ENCODE measurements at places on chromosomes 4 and X.

GRCh38 chr4:83329521-83330110 lies 5.0 kb downstream of the HPSE start:
- peak; percentile 33 for DNase-seq

GRCh38 chr4:13492747-13493146 lies 8.6 kb upstream of the RAB28 start:
- no peak for DNase-seq

GRCh38 chr4:139419388-139419914 lies 34.5 kb upstream of the RAB33B start:
- DNase-seq: peak; percentile 52

DNA sequence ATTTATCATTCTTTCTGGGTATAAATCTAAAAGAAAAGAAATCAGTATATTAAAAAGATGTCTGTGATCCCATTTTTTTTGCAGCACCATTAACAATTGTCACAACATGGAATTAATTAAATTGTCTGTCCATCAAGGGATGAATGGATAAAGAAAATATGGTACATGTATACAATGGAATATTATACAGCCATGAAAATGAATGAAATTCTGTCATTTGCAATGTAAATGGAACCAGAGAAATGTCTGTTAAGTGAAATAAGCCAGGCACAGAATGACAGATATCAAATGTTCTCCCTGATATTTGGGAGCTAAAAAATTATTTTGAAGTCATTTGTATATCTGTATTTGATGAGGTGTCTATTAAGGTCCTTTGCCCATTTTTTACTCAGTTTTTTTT lies 77.1 kb upstream of the NDST4 start:
- DNase-seq: no peak

DNA sequence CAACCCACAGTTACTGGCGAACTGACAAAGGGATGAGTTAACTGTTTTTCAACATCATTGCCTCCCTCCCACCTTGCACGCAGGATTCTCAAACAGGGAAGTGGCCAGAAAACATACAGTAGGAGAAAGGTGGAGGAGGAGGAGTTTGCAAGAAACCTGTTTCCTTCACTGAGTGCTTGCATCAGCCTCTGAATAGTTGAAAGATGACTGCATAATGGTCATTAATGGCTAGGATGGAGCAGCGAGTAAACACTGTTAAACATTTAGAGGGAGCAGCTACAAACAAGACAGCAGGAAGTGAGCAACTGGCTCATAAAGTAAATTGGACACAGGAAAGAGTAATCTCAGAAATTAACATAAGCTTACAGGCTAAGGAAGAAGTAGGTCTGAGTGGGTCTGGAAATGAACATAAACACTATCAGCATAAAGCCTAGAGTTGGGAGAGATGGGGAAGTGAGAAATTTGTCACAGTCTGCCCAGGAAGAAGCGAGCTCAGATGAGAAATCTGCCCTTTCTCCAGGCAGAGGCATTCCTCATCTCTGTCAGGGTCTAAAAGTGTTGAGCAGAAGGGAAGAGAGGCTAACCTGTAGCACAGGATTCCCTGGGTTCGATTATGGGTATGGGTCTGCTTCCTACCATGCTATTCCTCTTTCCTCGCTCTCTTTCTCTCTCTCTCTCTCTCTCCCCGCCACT lies 38.6 kb downstream of the TRPC5OS start:
- DNase-seq: no peak

GRCh38 chr4:53322696-53323095 lies 43.2 kb downstream of the SCFD2 start:
- no peak for DNase-seq

GRCh38 chr4:135244056-135244455 lies 1042.5 kb upstream of the PABPC4L start:
- no peak for DNase-seq

DNA sequence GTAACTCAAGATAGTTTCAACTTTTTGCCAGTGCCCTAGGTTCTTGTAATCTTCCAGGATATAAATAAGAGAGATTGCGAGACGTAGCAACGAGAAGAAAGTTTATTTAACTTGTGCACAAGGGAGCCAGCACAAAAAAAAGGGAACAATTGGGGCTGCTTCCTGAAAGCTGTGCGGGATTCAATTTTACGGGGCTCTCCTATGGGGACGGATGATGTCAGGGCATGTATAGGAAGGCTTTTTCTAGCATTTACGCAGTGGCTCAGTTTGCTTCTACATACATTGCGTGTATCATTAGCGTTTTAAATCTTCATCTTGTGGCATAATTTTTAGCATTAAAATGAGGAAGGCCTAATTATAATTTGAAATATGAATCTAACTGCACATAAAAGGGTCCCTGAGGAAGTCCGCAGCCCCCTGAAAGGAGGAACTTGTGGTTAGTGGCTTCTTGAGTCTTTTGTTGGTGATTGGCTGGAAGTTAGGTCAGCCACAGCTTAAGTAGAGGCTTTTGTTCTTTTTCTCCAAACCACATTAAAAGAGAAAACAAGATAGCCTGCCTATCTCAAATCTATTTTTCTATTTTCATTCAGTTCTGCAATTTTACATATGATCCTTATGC lies 668.2 kb upstream of the NDST4 start:
- DNase-seq: no peak

DNA sequence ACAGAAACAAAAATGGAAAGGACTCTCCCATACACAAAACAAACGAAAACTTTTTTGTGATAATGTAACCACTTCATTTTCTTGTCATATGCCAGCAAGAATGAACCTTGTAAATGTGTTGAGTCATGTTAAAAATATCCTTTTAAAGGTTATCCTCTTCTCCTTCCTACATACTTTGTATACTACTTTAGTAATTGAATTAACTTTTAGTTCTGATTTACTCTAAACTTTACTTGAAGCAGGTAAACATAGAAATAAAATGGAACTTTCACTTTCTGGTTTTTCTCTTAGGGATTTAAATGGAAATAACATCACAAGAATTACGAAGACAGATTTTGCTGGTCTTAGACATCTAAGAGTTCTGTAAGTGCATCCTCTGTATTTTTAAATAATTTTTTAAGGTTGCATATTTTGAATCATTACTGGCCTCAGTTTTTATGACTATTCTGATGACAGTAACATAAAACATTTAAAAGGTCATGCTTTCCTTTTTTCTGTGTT lies 4.7 kb downstream of the SLIT2 start:
- no peak for DNase-seq

DNA sequence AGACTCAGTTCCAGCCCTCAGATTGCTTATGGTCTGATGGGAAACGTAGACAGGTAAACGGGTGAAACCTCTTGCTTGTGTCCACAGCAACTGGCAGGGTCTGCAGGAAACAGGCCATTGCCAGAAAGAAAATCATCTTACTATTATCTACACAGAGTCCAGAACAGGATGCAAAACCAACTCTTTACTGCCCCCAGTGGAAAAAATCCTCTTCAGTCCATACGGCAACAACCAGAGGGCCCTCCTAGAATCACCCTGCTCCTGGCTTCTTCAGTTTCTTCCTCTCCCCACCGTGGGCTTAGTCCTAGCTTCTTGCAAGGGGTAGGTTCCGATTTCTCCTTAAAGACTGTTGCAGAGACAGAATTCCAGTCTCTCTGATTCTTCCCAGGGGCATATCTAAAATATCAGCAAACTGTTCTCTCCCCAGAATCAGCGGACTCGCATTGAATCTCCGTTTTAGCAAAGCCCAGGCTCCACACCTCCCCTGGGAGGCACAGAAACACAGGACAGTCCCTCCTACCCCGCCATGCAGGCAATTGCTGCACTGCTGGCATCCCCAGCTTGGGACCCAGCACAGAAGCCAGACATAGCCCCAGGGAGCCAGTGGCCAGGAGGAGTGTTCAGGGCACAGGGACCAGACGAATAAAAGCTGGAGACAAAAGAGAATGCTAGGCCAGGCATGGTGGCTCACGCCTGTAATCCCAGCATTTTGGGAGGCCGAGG lies 41.0 kb upstream of the SH3RF1 start:
- DNase-seq: peak; percentile 45

DNA sequence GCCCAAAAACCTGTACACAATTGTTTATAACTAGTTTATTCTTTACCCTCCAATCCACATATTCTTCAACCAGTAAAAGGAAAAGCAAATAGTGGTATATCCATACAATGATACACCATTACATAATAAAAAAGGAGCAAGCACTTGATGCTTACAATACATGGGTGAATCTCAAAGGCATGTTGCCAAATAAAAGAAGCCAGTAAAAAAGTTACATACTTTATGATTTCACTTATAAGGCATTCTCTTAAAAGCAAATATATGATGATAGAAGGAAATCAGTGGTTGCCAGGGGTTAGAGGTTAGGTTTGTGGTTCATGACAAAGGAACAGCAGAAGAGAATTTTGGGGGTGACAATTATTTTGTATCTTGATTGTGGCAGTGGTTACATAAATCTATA lies 896.1 kb upstream of the LCORL start:
- DNase-seq: no peak

- no peak for DNase-seq
Measured at GRCh38 chrX:41273638-41274037, 60.3 kb upstream of the DDX3X start.

DNA sequence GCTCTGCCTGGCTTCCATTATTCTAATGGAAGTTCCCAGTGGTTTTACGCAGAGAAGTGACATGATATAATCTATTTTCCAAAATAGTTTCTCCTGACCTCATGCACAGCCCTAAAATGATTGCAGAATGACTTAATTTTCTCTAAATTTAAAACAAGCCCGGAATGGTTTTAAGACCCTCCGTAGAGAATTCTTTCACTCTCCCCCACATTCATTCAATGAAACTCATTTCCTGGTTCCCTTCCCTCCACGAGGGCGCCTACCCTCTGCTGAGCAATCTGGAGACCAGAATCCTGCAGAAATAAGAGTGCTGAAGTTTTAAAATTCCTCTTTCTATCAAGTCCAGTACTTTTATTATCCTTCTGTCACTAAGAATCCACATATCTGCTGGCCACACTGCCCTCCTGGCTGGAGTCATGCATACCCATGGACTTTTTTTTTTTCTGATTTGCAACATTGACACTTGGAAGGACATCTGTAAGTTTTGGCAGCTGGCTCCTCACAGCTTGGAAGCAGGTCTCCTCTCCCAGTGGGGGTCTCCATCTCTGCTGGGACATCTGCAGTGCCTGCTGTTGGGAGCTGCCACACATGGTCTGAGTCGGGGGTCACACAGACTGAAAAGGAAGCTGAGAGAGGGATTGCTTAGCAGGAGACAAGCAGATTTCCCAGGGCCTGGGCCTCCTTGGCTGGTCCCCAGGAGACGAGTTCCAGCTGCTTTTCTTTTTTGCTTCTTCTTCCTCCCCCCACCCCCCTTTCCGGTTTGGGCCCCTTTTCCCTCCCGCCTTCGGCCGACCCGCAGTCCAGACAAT lies 86.1 kb downstream of the SOWAHB start:
- DNase-seq: no peak

DNA sequence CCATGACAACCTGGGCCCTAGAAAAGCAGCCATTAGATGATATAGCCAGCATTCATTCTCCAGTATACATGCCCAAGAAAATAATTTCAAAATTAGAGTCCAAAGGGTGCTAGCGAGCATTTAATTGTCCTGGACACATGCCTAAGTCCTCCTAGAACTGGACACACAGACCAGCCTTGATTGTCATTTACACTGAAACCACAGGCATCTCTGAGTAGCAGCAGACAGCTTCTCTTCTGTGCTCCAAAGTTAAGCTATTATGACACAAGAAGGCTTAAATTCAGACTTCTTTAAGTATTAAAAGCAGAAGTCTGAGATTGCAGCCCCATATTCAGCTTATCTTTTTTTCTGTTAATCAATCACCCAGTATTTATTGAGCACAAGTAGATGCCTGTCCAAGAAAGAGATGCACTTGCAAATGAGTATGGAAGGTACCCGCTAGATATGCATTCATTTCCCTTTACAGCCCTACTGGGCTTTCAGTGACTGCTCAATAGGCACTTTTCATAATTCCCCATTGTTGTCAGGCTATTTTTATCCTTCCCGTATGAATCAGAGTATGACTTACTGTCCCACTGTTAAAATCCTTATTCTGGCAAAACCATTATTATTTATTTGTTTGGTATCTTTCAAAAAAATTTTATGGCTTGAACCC lies 374.1 kb downstream of the FBXW7 start:
- DNase-seq: peak; percentile 5

DNA sequence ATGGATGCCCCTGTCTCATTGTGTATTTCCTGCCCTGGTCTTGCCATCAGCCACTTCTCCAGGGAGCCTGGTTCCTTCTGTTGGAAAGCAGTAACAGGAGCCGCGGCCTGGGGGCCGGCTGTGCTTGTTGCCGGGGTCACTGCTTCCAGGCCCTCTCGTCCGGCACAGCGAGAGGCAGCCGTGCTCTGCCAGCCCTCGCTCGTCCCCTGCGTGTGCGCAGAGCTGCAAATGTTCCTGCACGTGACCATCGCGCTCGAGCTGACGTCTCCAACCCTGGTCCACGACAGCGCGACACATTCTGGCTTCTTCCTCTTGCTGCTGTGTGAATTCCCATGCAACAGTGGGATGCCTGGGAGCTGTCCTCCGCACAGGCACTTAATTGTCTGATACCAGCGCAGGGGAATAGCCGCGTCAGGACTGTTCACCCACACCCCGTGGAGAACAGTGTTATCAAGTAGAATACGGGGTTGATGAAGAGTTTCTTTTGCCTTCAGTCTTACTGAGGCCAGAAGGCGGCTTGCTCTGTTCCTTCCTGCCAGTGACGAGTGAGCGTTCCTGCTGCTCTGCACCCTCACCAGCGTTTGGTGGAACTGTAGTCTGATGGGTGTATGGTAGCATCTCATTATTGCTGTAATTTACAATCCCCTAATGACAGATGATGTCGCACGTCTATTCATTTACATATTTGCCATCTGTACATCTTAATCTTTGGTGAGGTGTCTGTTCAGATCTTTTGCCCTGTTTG lies 12.3 kb downstream of the PDE6B start:
- DNase-seq: no peak

DNA sequence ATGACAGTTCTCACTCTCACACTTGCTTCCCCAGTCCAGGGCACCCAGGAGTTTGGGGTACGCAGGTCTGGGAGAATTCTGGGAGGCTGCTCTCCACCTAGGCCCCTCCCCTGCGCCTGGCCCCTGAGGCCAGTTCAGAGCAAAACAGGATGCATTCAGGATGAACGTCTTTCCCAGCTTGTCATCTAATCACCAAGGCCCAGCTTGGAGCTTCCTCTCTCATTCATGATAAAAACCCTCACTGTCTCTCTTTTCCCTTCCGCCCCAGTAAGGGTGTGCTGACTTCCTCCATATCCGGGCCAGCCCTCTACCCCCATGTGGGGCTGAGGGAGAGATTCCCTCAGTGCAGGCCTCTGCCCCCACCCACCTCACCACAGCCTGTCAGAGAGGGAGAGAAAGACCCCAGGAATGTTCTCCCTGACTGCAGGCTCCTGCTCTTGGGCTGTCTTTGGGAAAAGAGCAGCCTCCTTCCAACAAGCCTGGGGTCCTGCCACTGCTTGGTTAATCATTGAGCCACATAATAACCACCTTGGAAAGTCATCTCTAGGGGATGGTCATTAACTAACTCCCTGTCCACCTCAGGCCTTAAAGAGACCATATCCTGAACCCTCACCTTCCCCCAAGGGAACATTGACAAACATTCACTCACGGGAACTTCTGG lies 50.1 kb downstream of the STARD8 start:
- DNase-seq: no peak

- no peak for DNase-seq
Measured at GRCh38 chr4:38120772-38121171, 160.6 kb downstream of the PTTG2 start.

GRCh38 chr4:1002131-1002630 lies 9.0 kb upstream of the SLC26A1 start:
- no peak for DNase-seq

- DNase-seq: no peak
Measured at GRCh38 chr4:140875746-140876452, 119.7 kb upstream of the TBC1D9 start.
